ENCODE measurements at places on chromosomes 1 and 21. TPM values are rescaled to one million over a fixed set of nuclear protein-coding genes. Genes with fewer than 3 reads are reported as not detected.

The TCHH gene
- total RNA-seq: not detected

DNA sequence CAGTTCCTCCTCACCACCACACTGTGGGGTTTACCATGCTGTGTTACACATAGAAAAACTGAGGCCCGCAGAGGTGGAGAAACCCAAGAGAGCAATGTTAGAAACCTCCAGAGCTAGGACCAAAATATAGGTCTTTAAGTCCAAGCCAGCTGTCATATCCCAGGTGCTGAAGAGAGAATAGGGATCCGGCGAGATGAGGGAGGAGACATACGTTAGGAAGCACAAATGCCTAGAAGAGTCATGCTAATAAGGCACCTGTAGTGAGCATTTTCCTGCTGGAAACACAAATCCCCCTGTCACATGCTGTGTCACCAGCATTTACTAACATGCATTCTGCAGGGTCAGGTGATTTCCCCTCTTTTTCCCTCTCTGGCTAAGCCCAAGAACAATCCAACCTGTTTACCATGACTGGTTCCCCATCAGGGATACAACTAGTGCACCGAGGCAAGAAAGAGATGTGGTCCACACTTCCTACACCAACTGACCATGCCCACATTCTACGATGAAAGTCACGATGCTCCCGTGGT lies 168.6 kb upstream of the CAMK1G start:
- H3K4me3 ChIP-seq: no peak overlapping the region
- H3K27ac ChIP-seq: no peak overlapping the region
- no peaks in the 10 kb centered on the region for H3K27me3 ChIP-seq
- peaks cover 16% of the 10 kb centered on the region for H3K4me1 ChIP-seq
- H3K36me3 ChIP-seq: no peaks in the 10 kb centered on the region

- DNase-seq: no peak
- no peaks in the 10 kb centered on the region for H3K4me1 ChIP-seq
- H3K4me3 ChIP-seq: no peak overlapping the region
- H3K27me3 ChIP-seq: no peaks in the 10 kb centered on the region
- no peak overlapping the region for H3K27ac ChIP-seq
- H3K36me3 ChIP-seq: no peaks in the 10 kb centered on the region
Observed at GRCh38 chr1:149997585-149998262, 12.8 kb downstream of the OTUD7B start.

The C8A gene
- total RNA-seq: not detected

The TNFAIP8L2 gene
- total RNA-seq: 1.9 TPM

GRCh38 chr21:28356422-28356821 lies 636.3 kb downstream of the LTN1 start:
- no peaks in the 10 kb centered on the region for H3K27me3 ChIP-seq
- no peak for DNase-seq
- no peaks in the 10 kb centered on the region for H3K36me3 ChIP-seq
- H3K4me3 ChIP-seq: no peak overlapping the region
- no peak overlapping the region for H3K27ac ChIP-seq
